ENCODE measurements at places on chromosomes 13 and 19. TPM values are rescaled to one million over a fixed set of nuclear protein-coding genes. Genes with fewer than 3 reads are reported as not detected.

PLIN5 gene
- total RNA-seq, result not detected

POLD1 gene
- 162 TPM for total RNA-seq

ZNF808 gene
- 22.6 TPM for total RNA-seq

C19orf18 gene
- total RNA-seq, result 0.21 TPM

- no peak for DNase-seq
Measured at GRCh38 chr13:77703408-77703807, 5.9 kb downstream of the SLAIN1 start.

GRCh38 chr19:11697284-11697855 lies 41.4 kb downstream of the ZNF823 start:
- DNase-seq, result no peak

DNA sequence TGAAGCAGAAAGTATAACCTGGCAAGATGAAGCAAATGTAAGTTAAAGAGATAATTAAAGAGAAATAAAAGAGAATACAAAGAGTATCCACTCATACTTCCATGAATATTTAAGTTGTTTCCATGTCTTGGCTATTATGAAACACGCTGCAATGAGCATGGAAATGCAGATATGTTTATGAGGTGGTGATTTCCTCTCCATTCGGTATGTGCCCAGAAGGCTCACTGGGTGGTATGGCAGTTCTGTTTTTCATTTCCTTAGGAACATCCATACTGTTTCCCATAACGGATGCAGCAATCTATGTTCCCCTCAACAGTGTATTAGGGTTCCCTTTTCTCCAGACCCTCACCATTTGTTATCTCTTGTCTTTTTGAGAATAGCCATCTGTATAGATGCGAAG lies 272.6 kb upstream of the SOX21 start:
- no peak for DNase-seq

DNA sequence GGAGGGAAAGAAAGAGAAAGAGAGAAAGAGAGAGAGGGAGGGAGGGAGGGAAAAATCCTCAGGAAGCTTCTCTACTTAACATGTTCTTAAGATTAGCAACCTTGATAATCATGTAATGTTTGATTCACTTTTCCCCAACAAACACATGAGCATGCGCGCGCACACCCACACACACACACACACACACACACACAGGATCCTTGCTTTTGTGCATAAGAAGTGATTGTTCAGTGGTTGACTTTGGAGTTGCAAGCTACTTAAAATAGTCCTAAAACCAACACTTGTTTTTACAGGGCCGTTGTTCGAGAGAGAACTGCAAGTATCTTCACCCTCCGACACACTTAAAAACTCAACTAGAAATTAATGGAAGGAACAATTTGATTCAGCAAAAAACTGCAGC lies 100.0 kb upstream of the RAP2A start:
- DNase-seq, result no peak
